Tibial nerve (tissue), 4 donors: ENCODE measurements at places on chromosomes 4 and X.

GRCh38 chr4:157151711-157152110 is 68.8 kb upstream of the GRIA2 start:
- DNase-seq, result no peak

DNA sequence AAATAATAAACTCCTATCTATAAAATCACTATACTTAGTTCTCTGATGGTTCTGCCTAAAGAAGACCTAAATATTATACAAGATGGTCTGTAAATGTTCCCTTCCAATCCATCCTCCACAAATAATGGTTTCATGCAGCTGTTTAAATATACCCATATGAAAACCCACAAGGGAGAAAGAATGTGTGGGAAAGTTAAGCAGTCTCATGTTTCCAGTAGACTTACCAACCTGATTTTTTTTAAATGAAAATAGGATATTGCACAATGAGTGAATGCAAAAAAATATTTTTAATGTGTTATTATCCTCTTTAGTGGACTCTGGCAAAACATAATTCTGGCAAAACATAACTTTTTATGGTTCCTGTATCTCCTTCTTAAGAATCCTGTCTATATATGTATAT is 23.3 kb downstream of the CAMK2D start:
- DNase-seq, result no peak

DNA sequence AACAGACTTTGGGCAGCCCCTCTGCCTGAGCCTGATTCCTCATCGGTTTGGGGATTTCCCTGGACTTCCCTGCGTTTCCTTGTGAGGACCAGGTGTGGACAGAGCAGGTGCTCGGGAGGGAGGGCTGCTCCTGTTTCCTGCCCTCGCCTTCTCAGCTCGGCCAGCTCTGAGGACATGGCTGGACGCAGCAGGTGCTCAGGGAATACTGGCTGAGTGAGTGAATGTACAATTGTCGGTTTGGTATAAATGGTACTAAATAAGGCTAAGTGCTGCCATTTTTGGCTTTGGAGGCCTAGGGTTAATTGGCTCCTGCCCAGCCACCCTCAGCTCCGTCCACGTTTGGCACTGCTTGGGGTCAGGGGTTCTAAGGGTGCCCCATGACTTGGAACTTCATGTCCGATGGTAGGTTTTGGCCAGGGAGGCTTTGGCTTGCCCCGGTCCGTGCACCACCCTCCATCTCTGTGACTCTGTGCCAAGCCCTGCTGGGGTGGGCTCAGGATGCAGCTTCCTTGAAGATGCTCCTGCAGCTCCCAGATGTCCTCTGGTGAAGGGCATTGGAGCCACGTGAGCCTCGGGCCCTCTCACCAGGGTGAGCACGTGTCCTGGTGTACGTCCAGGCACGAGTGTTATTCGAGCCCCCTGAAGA is 45.0 kb upstream of the NKX1-1 start:
- no peak for DNase-seq

- no peak for DNase-seq
Observed at GRCh38 chr4:31236639-31237173, 516.5 kb downstream of the PCDH7 start.

DNA sequence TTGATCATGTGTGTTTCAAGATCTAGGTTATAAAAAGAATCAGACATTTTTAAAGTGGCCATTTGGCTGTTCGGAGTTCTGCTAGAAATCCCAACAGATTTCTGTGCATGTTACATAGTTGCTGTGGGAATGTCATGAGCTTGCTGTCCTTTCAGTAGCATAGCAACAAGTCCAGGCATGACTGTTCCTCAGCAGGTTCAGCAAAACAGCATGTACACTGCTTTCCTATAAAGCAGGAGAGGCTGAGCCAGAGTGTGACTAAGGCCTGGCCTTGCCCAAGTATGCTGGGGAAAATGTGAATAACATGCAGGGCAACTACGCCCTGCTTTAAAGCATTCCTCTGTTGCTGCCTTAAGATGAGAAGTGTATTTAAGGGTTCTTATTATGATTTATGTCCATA is 217.1 kb upstream of the SMIM31 start:
- no peak for DNase-seq

GRCh38 chrX:10015355-10015722 is 48.2 kb downstream of the CLDN34 start:
- DNase-seq, result no peak

GRCh38 chrX:107743995-107744394 is 31.6 kb downstream of the TSC22D3 start:
- DNase-seq, result no peak

- no peak for DNase-seq
Observed at GRCh38 chr4:164484551-164484950, 269.4 kb upstream of the SMIM31 start.

DNA sequence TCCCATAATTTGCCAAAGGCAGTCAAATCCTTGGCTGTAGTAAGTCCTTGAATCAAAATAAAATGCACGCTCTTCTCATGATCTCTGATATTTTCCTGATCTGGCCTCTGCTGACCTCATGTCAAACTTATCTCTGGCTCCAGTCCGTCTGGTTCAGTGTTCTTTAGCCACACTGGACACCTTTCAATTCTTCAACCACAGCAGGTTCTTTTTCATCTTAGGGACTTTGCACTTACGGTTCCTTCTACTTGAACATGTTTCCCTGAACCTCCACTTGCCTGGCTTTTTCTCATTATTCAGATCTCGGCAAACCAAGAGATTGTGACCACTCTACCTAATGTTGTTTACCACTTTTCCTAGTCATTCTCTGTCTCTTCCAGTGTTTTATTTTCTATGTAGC is 10.3 kb downstream of the ENPEP start:
- DNase-seq, result no peak

- no peak for DNase-seq
Observed at GRCh38 chr4:72365016-72365415, 204.0 kb downstream of the ADAMTS3 start.

- no peak for DNase-seq
Observed at GRCh38 chr4:153138736-153139135, 65.5 kb upstream of the TRIM2 start.

DNA sequence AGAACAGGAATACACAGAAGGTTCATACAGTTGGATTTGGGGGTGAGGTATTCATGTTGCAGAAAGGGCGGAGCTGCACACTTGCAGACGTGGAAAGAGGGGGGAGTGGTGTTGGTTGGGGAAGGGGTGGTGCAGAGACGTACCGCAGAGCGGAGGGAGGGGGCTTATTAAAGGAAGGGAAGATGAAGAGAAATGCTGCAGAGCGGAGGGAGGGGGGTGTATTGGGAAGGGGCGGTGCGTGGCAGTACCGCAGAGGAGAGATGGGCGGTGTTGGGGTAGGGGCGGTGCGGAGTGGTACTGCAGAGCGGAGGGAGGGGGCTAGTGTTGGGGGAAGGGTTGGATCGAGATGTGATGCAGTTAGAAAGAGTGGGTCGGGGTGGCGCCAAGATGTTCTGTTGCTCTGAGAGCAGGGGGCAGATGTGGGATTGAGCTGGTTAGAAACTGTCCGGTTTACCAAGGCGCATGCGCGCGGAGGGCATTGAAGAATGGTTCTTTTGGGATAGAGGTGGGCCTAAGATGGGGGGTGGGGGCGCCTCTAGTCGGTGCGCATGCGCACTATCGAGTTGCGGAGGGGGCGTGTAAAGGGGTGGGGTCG is 900 bp downstream of the TRO start:
- peak; percentile 29 for DNase-seq

DNA sequence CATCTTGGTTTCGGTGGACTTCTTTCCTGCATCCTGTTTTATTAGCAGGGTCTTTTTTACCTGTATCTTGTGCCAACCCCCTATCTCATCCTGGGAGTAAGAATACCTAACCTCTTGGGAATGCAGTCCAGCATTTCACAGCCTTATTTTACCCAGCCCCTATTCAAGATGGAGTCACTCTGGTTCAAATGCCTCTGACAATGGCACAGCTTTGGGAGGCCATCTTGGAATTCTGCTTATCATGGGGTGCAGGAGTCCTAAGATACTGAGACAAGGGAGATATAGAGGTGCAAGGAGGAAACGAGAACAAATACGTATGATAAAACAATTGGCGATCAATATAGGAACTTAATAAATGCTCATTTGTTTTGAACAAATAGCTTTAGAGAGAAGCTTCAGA is 1682.2 kb upstream of the AGA start:
- DNase-seq, result no peak

DNA sequence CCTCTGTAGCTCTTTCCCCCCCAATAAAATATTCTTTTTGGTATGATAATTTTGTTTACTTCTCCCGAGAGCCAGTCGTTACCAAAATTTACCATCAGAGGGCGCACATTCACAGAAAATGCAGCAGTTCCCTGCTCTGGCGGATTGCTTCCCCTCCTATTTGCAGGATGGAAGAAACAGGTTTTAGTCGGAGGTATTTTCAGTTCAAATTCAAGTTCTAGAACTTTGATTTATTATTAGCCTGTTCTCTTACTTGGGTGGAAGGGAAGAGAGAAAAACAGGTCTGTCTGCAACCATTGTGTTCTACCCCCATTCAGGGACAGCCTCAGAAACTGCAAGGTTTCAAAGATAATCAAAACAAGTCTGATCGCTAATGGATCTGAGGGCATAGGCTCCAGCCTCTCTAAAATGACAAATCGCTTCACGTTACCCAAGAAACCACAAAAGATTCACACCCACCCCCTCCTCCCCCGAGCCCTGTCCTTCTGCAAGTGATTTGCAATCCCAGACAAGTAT is 263.8 kb upstream of the RPS6KA3 start:
- DNase-seq, result peak; percentile 44

DNA sequence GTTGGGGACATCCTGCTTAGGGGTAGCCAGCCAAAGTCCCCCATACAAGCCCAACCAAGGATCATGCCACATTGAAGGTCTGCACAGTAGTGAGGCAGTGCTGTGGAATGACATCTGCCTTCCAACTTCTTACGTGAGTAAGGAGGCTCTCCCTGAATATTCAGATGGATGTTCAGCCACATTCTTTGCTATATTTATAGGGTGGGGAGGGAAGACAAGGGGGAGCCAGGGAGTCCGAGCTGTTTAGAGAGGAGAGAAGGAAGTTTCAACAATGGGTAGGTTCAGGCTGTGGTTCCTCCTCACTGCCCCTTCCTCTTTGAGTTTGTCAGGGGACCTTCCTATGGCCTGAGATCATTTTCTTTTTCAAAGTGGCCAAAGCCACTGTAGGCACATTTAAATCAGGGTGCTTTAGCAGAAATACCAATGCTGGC is 29.8 kb downstream of the MSN start:
- DNase-seq, result no peak

GRCh38 chr4:2138846-2139500 is 79.8 kb downstream of the NAT8L start:
- DNase-seq, result no peak

DNA sequence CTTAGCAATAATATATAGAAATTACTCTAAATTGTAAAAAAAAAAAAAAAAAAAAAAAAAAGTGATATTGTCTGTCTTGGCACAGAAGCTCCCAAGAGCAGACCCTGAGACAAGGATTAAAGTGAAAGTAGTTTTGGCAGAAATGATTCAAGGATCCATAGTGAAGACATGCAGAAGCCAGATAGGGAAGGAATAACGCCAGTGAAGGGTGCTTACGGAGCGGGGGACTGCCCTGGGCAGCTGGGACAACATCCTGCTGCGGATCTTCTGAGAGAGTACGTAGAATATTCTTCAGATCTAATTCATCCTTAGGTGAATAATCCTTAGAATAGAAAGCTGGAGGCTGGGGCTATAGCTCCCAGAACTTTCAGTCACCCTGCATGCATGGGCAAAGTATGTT is 39.8 kb downstream of the ARHGAP24 start:
- DNase-seq, result no peak

DNA sequence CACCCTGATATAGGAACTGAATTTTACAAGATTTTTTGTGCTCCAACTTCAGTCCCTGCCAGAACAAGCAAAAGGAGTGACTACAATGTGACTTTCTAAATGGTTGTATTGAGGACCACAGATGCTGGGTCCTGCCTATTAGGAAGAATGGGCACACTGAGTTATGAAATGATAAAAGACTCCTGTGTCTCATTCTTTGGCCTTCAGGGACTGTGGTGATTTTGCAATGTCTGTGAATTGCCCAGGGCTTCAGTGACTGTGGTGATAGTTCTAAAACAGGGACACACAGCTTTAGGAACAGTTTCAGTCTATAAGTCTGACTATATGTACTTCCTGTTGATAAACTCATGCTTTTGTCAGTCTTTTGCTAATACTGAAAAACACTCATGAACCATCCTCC is 210.2 kb downstream of the DMD start:
- no peak for DNase-seq

DNA sequence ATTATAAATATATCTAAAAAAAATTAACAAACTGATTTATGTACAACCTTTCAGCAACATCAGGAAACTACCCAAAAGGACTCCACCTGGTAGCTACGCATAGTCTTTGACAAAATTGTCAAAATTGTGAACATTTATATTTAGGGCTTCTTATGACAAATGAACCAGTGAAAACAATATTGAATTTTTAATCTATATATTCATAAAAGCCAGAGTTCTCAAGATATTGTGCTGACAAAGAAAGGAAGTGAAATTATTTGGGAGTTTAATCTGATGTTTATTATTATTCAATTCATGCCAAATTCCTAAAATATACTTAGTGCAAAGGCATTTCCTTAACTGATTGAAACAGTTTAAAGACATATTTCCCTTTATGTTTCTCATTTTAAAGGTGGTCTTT is 5.3 kb upstream of the SULT1B1 start:
- no peak for DNase-seq

DNA sequence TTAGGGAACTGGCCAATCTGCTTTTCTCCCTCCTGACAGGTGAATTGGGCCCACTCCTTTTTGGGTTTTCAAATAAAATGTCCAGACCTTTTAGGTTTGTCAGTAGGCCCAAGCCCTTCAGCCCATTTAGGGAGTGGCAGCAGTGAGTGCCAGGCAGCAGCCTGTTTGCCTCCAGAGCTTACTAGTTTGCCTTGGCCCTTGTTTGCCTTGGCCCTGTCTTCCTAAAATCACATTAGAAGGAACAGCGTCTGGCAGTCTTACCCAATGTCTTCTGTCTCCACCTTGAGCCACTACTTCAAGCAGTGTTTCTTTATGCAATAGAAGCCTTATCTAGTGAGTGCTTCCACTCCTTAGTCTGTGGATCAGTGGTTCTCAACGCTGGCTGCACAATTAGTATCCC is 117.1 kb downstream of the TMEM164 start:
- DNase-seq, result no peak

- no peak for DNase-seq
Observed at GRCh38 chr4:154660052-154660451, 47.6 kb upstream of the FGG start.

- no peak for DNase-seq
Observed at GRCh38 chr4:146846882-146847281, 98.8 kb downstream of the TTC29 start.

DNA sequence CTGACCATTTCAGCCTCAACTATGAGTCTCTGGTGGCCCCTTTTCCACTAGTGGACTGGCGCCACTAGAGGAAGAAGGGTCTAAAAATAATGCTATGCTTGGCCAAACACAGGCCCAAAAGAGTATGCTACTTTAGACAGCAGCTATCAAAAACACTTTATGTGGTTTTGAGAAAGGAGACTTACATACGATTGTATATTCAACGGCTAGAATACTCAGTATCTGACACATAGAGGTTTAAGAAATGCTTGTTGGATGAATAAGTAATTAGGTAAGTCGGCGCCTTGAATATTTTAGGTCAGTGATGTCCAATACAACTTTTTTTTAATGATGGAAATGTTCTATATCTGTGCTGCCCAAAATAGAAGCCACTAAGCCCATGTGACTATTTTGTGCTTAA is 25.7 kb upstream of the TMPRSS11A start:
- DNase-seq, result no peak
